ENCODE measurements at places on chromosomes 12 and 14. TPM values are rescaled to one million over a fixed set of nuclear protein-coding genes. Genes with fewer than 3 reads are reported as not detected.

GRCh38 chr12:126353604-126354003 lies 1288.4 kb downstream of the AACS start:
- no peaks in the 10 kb centered on the region for H3K27me3 ChIP-seq
- H3K27ac ChIP-seq, result no peak overlapping the region
- H3K4me3 ChIP-seq, result no peak overlapping the region
- no peak for DNase-seq
- no peaks in the 10 kb centered on the region for H3K4me1 ChIP-seq

DNA sequence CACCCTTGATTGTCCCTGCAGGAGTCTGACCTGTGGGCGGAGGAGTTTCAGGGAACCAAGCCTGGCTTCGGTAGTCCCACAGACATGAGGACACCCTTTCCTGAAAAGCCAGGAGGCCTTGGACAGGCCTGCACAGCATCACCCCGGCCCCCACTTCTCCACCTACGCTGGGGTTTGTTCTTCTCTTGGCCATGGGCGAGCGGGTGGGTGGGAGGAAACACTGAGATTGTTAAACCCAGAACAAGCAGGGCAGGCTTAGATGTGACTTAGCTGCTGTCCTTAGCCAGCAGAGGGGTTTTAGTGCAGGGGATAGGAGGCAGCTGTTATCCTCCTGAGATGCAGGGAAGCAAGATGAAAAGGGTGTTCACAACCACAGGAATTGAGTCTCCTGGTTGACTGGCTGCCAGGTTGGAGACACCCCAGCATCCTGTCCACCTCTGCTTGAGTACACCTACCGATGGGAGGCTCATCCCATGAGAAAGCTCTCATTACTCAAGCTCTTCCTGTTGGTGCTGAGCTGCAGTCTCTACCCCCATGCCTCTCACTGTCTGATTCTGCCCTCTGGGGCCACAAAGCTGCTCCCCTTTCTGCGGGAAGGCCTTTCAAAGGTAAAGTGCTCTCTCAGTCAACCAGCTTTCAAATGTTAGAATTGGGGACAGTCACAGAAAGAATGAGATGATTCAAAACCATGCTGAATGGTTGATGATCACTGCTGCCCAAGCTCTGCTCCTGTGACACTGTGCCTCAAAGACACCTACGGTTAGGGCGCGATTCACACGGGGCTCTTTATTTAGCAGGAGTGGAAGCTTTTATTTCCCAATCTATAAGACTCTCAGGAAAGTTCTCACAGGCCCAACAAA lies 86.3 kb downstream of the IRF2BPL start:
- no peaks in the 10 kb centered on the region for H3K27me3 ChIP-seq
- H3K4me1 ChIP-seq, result no peaks in the 10 kb centered on the region

- no peaks in the 10 kb centered on the region for H3K27me3 ChIP-seq
- H3K4me3 ChIP-seq, result no peak overlapping the region
- no peaks in the 10 kb centered on the region for H3K36me3 ChIP-seq
- DNase-seq, result no peak
These were observed 32.1 kb downstream of the DEPDC4 start for GRCh38 chr12:100234591-100235304.

DNA sequence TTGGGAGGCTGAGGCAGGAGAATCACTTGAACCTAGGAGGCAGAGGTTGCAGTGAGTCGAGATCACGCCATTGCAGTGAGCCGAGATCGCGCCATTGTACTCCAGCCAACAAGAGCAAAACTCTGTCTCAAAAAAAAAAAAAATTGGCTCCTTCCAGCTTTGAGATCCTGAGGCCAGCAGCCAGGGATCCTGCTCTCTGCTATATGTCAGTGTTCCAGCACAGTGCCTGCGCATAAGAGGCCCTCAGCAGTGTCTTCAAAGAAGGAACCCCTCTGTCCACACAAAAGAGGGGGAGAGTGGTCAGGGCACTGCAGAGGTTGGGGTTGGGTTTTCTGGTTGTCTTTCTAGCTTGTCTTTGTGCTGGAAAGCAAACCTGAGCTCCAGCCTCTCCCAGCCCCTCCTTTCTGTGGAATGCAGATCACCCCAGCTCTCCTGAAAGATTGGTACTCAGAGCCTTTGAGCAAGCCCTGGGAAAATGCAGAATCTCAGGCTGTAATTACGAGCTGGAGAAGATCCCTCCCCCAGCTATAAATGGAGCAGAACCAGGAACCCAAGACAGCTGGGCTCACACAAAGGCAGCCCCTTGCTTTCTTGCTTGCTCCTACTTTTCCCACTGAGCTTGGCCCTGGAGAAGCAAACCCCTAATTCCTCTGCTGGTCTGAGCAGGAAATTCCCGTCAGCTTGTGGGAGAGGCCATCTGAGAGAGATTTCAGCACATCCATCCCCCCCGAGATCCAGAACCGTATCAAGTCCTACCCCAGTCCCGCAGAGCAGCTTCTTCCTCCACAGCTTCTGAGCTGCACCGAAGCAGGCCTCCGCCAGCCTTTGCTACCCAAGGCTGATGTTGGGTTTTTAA lies 205.7 kb downstream of the ZFP36L1 start:
- H3K4me1 ChIP-seq, result peaks cover 16% of the 10 kb centered on the region
- H3K27me3 ChIP-seq, result no peaks in the 10 kb centered on the region
- DNase-seq, result peak; percentile 68
- H3K36me3 ChIP-seq, result no peaks in the 10 kb centered on the region

GRCh38 chr12:29207120-29207519 lies 58.0 kb downstream of the FAR2 start:
- no peaks in the 10 kb centered on the region for H3K27me3 ChIP-seq
- no peaks in the 10 kb centered on the region for H3K4me1 ChIP-seq
- DNase-seq, result no peak
- no peak overlapping the region for H3K27ac ChIP-seq
- H3K36me3 ChIP-seq, result no peaks in the 10 kb centered on the region

- no peak overlapping the region for H3K4me3 ChIP-seq
- no peak for DNase-seq
- H3K36me3 ChIP-seq, result no peaks in the 10 kb centered on the region
- no peaks in the 10 kb centered on the region for H3K27me3 ChIP-seq
- no peaks in the 10 kb centered on the region for H3K4me1 ChIP-seq
These were observed 212.1 kb upstream of the ABCD2 start for GRCh38 chr12:39831587-39832315.

The DCAF11 gene
- total RNA-seq, result 68.5 TPM

- no peaks in the 10 kb centered on the region for H3K27me3 ChIP-seq
- peaks cover 18% of the 10 kb centered on the region for H3K4me1 ChIP-seq
- no peak overlapping the region for H3K4me3 ChIP-seq
- no peak overlapping the region for H3K27ac ChIP-seq
These were observed 11.6 kb downstream of the POMT2 start for GRCh38 chr14:77309131-77309530.

The PYGL gene
- 38.1 TPM for total RNA-seq

DNA sequence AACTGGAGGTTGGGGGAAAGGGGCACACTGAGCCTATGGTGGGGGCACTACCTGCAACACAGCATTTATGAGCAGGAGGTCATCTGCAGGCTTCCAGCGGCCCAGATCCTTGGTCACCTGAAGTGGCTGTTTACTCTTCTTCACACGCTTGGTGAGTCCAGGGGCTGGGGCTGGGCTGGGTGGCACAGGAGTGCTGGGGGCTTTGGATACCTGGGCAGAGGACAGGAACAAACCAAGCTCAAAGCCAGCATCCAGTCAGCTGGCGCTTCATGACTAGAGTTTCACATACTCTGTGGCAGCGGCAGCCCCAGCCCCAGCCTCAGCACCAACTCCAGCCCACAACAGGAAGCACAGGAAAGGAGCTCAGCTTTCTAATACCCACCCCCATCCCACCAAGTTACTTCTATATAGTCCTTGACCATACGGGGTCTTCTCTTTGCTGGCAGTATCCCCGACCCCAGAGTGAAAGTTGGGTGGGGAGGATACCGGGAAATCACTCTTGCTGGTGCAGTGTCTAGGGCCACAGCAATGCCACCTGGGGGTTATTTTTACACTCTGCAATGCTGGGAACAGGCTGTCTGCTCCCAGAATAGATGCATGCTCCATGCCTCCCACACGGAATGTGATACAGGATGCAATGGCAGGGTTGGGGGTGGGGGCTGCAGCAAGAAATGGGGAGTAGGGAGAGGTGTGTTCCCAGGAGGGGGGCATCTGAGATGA lies 3.1 kb downstream of the MCRS1 start:
- no peak overlapping the region for H3K4me3 ChIP-seq
- H3K4me1 ChIP-seq, result peaks cover 4% of the 10 kb centered on the region
- no peaks in the 10 kb centered on the region for H3K27me3 ChIP-seq
- peaks cover 60% of the 10 kb centered on the region for H3K36me3 ChIP-seq
- DNase-seq, result no peak

Data from endodermal cell (in vitro differentiated cells).